Stimulated activated CD4-positive, alpha-beta T cell treated with anti-CD3 and anti-CD28 coated beads, Interleukin-2, amount 100 ng/mL, for 24 hours (primary cell): ENCODE measurements at places on chromosomes 5 and 9.

DNA sequence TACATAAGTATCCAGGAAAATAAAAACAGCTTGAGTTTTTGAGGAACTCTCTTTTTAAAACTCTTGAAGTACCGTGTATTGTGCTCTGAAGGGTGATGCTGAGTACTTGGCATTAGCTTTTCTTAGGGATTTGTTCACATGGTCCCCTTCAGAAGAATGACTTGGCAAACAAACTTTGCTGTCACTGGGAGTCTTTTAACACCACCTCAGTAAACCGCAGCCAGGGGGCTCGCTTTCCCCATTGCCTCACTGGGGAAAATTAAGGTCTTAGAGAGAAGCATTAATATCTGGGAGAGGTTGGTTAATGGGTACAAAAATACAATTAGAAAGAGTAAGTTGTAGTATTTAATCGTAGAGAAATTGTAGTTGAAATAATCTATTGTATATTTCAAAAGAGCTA is 105.9 kb upstream of the DAP start:
- DNase-seq, result no peak

DNA sequence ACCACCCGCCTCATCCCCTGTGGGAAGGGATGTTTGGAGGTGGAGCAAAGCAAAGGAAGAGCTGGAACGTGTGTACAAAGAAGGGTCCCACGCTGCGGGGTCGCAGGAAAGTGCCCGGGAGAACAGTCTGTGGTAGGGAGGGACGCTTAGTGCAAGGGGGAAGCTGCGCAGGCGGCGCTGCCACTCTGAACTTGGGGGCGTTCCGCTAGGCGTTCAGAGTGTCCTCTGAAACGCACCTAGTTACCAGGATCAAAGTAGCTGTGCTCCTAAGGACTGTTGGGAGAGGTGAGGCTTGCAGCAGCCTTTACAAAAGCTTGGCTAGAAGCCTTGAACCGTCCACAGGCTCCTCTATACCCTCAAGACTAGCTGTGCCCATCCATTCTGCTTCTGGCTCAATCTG is 29.3 kb upstream of the PDE8B start:
- DNase-seq, result no peak

DNA sequence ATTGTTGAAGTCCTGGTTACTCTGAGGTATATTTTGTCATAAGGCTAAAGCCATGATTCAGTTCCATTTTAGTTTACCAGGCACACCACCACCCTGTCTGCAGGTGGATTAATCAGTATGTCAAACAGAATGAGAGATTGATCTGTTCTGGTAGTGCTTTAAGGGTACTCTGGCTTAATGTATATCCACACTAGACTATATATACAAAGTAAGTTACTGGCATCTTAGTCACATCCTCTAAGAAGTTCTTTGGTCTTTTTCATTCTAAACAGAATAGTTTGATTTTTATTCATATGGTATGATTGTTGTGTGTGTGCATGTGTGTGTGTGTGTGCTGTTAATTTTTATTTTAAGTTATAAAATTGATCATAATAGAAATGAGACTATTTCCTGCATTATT is 61.8 kb downstream of the RAB24 start:
- no peak for DNase-seq

DNA sequence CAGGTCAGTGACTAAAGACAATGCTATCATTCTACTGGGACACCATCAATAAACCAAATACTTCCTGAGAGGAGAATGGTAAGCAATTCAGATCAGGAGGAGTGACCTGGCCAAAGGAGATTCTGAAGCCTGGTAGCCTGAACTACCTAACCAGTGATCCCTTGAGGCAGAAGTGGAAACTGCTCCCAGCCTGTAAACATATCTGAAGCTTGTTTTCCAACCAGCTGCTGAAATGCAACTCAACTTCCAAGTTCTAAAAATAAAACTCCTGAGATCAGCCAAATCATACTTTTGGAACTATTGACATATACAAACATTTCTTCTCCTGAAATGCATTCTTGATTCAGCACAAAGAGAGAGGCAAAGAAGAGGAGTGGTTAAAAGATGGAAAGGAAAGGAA is 204.1 kb downstream of the EBF1 start:
- DNase-seq, result no peak

GRCh38 chr5:136527311-136527710 is 162.0 kb upstream of the TRPC7 start:
- DNase-seq, result no peak

DNA sequence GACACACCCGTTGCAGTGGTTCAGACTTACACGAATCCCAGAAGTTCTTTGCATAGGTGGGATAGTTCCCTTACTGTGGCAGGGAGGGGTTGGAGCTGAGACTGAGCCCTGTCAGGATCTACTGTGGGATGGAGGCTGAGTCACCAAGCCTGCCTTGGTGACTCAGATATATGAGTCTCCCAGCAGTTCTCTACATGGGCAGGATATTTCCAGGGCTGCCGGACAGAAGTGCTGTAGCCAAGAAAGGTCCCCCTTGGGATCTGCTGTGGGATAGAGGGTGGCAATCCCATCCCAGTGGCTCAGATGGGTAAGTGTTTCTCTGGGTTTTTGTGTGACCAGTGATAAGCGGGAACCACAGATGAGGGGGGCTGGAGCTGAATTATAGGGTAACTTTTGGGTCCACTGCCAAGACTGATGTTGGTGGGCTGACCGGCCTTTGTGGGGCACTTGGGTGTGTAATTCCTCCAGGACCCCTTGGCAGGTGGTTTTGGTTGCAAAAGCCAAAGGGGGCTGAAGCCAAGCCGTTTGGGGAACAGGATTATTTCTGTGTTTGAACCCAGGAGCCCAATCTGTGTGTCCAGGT is 18.7 kb downstream of the XRCC4 start:
- DNase-seq, result no peak

- no peak for DNase-seq
These were observed 343.3 kb upstream of the TNC start for GRCh38 chr9:115461280-115461679.

DNA sequence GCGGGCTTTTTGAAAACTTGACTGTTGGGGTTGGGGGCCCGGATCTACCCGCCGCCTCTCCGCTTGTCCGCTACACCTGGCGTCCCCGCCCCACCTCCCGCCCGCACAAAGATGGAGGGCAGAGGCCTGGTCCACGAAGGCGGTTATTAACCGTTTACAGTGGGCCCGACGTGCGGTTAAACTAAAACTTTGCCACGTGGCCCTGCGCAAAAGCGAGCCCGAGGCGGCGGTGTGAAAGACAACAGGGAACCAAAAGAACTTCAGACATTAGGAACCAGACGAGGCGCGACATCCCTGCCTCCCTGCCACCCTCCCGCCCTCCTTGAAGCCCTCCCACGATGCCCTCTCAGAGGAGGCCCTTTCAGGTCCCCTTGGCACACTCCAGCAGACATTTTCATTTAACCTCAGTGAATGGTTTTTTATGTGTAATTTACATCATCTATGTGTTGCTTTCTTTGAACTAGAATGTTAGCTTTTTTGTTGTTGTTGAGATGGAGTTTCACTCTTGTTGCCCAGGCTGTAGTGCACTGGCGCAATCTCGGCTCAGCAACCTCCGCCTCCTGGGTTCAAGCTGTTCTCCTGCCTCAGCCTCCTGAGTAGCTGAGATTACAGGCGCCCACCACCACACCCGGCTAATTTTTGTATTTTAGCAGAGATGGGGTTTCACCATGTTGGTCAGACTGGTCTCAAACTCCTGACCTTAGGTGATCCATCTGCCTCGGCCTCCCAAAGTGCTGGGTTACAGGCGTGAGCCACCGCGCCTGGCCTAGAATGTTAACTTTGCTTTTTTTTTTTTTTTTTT is 999 bp upstream of the HNRNPA0 start:
- DNase-seq, result no peak

GRCh38 chr9:37801959-37802711 is 1.5 kb downstream of the DCAF10 start:
- DNase-seq, result no peak
